T-helper 1 cell treated with Interleukin-12 subunit alpha and Interleukin-12 subunit beta and Interleukin-4 antibody, amounts not matched to agents 30 ng/mL and 1 ng/mL, for 36 hours (primary cell): ENCODE measurements at places on chromosomes 3 and 15. TPM values are rescaled to one million over a fixed set of nuclear protein-coding genes. Genes with fewer than 3 reads are reported as not detected.

The DNAJA4 gene
- 38.9 and 39.7 TPM in 2 replicates for total RNA-seq

The EXD1 gene
- total RNA-seq = not detected in 2 replicates

The FAM227B gene
- 2.6 and 4.6 TPM in 2 replicates for total RNA-seq

The PLA1A gene
- total RNA-seq = 0.12 and 0.41 TPM in 2 replicates

The ZNF80 gene
- 0.32 and 0.39 TPM in 2 replicates for total RNA-seq

The ADGRG7 gene
- total RNA-seq = not detected in 2 replicates

The RPLP1 gene
- total RNA-seq = 1,483 and 1,505 TPM in 2 replicates

The SLC38A3 gene
- not detected in 2 replicates for total RNA-seq

The ATP13A5 gene
- total RNA-seq = not detected in 2 replicates

The IQCH gene
- total RNA-seq = 0.47 and 1.3 TPM in 2 replicates
